ENCODE measurements at places on chromosomes 1 and 21.
A peak's percentile ranks its signal among the peaks of the same experiment; 100 is the strongest.

GRCh38 chr21:42190486-42190863, 28.5 kb upstream of the ABCG1 start:
- DNase-seq = no peak

GRCh38 chr1:213602796-213603486, 384.8 kb upstream of the PROX1 start:
- DNase-seq = no peak

GRCh38 chr1:43402089-43402865, 12.6 kb downstream of the SZT2 start:
- DNase-seq = no peak

DNA sequence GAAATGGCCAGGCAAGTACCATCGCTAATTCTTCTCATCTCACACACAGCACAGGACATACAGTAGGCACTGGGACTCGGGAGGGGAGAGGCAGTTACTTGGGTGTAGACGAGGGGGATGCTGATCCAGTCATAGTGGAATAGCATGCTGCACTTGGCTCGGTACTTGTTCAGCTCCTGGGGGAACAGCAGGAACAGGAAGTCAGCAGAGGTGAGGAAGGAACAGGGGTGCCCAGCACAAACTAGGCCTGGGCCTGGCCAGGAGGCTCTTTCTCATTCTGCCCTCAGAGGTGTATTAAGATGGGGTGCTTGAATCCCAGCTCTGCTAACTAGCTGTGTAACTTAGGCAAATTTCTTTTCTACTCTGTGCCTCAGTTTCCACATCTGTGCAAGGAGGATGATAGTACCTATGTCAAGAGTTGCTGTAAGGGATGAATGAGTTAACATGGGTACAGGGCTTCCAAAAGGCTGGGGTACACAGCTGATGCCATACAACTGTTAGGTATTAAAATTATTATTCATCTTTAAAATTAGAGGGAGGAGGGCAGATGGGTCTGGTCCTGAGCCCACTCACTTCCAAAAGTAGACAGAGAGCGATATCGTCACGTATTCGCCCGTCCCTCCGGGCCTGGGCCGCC, 2.4 kb downstream of the BEST4 start:
- no peak for DNase-seq

GRCh38 chr21:40512590-40512989, 334.4 kb downstream of the DSCAM start:
- no peak for DNase-seq

GRCh38 chr1:79695138-79695537, 688.6 kb upstream of the ADGRL4 start:
- DNase-seq = no peak

GRCh38 chr1:25041916-25042315, 111.8 kb upstream of the RUNX3 start:
- no peak for DNase-seq

GRCh38 chr1:159945483-159946241, at the start of gene IGSF9:
IGSF9 (minus strand) TSS chr1:159945613; CDS start chr1:159943454, 2,159 bp downstream.
- no peak for DNase-seq

DNA sequence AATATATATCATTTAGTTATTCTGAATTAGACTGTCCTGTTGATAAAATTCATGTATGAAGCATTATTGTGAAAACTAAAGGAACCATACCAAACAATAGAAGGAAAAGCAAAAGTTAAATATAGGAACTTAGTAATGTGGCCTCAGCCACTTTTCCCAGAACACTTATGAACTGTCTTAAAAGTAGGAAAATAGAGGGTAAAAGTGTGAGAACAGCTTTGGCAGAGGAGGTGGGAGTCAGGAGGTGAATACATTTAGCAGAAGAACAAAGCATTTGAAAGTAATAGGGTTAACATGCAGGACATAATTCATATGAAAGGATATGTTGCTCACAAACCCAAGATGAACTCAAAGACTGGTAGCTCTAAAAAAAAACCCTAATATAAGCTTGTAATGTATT, 121.9 kb downstream of the KCNT2 start:
- DNase-seq = no peak

DNA sequence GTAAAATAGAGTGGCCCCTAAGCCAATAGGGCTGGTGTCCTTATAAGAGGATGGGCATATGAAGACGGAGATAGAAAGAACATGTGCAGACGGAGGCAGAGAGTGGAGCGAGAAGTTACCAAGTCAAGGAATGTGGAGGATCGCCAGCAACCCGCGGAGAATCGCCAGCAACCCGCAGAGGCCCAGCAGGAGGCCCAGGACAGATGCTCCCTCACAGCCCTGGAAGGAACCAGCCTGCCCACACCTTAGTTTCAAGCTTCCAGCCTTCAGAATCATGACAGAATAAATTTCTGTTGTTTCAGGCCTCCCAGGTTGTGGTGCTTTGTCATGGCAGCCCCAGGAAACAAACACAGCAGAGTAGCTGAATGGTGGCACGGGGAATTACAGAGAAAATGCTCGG, 9.6 kb downstream of the CLDN14 start:
- no peak for DNase-seq

DNA sequence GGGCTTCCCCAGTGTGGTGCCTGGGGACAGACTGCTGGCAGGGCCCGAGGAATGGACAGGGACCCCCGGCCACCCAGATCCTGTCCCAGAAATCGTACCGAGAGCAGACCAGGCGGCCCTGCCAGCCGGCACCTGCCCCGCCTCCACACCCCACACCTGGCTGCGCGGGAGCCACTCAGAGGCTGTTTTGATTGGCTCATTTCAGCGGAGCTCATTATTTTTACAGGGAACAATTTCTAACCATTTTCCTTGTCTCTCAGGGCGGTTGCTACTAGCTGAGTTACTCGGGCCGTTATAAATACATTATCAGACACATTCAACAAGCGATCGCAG, 39.3 kb upstream of the AJAP1 start:
- DNase-seq = no peak

- no peak for DNase-seq
Measured at GRCh38 chr1:236016083-236016482, 48.8 kb downstream of the NID1 start.

GRCh38 chr1:55682198-55682597, 467.0 kb upstream of the USP24 start:
- no peak for DNase-seq

DNA sequence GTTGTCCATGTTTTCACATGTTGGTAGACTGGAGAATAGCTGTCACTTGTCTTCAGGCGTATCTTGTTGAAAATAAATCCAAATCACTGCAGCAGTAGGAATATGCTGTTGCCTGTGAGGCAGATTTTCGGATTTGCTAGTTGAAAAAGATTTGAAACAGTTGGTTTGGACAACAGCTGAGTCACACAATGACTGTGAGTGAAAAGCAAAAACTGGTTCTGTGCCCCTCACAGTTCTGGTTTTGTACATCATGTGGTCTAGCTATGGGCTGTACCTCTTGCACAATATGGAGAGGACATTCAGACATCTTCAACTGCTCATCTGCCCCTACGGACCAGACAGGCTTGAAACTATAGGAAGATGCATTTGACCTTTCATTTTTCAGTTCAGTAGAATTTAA, 1.8 kb downstream of the ARF1 start:
- no peak for DNase-seq

- DNase-seq = no peak
Measured at GRCh38 chr1:246032984-246033383, 474.1 kb downstream of the SMYD3 start.

- no peak for DNase-seq
Measured at GRCh38 chr1:183227422-183228346, 41.6 kb downstream of the LAMC2 start.

- DNase-seq = no peak
Measured at GRCh38 chr1:228360533-228361313, 45.9 kb downstream of the TRIM11 start.

GRCh38 chr1:228862542-228863505, 127.5 kb downstream of the RHOU start:
- DNase-seq = peak; percentile 70

DNA sequence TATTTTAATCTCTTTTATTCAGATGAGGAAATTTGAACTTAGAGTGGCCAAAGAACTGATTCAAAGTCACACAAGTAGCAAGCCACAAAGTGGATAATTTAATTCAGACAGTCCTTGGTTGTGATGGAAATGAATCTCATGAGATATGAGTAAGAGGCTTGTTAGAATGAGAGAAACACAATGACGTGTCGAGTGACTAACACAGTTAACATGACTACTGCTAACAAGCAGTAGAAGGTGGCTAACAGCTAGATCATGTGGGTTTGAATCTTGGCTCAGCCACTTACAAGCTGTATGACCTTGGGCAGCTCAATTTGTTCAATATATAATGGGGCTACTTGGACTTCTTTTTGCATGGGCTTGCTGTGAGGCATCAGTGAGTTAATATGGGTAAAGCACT, 104.5 kb upstream of the LMO4 start:
- DNase-seq = no peak

DNA sequence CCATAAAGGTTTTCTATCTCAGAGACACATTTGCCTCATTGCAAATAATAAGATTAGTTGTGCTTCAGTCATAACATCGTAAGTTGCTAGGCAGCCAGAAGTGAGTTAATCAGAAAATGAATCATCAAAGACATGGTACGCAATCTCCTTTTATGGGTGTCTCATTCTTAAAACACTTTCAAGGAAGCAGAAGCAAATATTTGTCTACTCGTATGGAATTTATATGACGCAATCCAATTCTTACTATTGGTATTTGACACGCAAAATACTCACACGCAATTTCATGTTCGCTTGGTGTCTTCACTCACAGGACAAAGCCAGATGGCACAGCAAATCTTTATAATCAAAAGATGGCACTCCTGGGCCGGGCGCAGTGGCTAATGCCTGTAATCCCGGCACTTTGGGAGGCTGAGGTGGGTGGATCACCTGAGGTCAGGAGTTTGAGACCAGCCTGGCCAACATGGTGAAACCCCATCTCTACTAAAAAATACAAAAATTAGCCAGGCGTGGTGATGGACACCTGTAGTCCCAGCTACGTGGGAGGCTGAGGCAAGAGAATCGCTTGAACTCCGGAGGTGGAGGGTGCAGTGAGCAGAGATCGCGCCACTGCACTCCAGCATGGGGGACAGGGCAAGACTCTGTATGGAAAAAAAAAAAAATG, 56.4 kb downstream of the HLCS start:
- DNase-seq = no peak

- DNase-seq = no peak
Measured at GRCh38 chr1:35488336-35488735, 68.9 kb downstream of the KIAA0319L start.

GRCh38 chr1:88291611-88292354, 392.3 kb upstream of the PKN2 start:
- DNase-seq = no peak

GRCh38 chr1:235821361-235821981, 45.2 kb downstream of the LYST start:
- no peak for DNase-seq

DNA sequence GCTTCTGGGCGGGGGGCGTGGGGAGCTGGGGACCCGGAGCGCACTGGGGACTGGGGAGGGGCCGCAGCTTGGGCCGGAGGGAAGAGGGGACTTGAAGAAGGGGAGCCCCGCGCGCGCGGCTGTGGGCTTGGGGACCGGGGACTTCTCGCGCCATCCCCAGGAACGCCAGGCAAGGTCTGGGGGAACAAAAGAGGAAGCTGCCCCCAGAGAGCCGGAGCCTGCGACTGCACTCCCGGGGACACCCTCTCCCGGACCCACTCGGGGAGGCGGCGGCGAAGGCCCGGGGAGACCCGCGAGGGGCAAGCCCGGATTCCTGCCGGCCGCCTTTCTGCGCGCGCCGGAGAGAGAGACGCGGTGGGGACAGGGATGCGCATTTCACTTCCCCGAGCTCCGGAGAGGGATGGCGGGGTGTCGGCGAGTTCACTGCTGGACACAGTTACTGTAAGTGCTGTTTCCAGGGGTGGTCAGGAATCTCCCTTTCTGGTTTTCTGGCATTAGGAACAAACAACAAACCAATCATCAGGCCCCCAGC, 732 bp downstream of the ABCG1 start:
- DNase-seq = no peak

DNA sequence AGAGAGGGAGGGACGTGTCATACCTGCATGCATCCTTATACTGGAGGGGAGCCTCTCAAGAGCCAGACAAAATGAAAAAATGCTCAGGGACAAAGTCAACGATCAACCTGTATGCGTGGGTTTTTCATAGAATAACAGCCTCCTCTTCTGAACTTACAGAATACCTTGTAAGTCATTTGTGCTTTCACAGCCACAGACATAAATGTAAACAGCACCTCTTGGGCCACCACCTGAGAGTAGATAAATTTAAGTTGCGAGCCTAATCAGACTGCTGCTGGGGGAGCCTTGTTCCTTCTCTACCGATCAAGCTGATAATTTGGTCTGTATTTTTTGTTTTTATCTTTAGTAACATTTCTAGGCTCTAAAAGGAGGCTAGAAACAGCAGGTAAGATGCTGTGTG, 223.1 kb downstream of the KIF26B start:
- DNase-seq = no peak

All from esophagus muscularis mucosa (tissue), 4 donors.